ENCODE measurements at places on chromosomes 6 and 20.

DNA sequence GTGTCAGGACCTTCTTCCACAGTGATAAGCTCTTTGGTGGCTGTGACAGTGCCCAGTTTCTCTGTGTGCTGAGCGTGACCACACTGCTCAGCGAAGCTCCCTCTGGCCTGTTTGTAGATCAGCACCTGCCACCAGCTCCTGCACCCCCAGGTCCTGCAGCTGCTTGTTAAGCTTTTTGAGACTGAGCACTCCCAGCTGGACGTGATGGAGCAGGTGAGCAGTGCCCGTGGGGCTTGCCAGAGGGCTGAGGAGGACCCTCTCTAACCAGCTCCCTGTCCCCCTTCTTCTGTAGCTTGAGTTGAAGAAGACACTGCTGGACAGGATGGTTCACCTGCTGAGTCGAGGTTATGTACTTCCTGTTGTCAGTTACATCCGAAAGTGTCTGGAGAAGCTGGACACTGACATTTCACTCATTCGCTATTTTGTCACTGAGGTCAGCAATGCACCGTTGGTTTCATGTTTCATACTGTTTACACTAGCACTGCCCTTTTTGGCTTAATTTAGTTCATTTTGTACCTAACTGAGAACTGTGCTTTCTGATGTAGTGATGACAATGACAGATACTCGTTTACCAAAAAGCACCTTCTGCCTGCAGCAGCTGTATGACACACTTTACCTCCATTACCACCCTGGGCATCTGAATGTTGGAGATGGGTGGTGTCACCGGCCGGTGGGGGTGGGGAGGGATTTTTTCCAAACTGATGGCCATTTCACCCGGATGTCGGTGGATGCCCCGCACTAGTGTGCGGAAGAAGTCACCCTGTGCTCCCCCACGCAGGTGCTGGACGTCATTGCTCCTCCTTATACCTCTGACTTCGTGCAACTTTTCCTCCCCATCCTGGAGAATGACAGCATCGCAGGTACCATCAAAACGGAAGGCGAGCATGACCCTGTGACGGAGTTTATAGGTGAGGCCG is 12.5 kb downstream of the NELFCD start:
- DNase-seq: no peak

GRCh38 chr6:113513086-113513485 is 344.1 kb upstream of the MARCKS start:
- DNase-seq: no peak

DNA sequence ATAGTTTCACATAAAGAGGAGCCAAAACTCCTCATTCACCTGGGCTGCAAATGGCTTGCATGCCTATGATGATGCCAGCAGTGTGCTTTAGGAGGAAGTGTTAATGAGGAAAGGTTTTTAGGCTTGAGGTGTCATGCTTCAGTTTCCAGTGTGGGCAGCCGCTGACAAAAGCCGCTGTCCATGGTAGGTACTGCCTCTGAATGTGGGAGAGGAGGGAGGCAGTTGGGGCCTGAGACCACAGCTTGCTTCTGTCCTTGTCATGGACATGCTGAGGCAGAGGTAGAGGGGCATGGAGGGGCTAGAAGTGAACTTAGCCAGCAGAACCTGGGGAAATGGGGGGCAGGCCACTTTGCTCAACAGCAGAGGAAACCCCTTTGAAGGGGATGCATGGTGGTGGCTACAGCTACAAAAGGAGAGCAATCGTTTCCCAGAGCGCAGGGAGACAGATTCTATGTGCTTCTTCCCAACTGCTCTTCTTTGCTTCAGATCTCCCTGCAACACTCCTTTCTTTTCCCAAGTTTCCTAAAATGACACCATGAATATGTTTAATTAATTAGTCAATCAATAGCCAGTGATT is 372.1 kb upstream of the CNR1 start:
- no peak for DNase-seq

DNA sequence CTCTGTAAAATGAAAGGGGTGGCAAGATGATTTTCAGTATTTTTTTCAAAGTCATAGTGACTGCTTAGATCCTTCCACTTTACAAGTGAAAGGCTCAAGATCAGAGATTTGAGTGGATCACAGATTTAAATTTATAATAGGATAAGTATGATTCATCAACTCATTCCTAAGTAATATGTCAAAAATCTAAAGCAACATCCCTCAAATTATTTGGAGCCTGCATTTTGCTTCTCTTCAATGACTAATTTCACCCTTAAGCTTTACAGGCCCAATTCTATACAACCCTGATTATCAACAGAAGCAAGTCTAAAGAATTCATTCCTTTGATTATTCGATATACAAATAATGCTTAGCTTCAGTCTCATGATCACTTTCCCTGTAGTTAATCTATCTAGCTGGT is 93.9 kb upstream of the HEY2 start:
- no peak for DNase-seq

DNA sequence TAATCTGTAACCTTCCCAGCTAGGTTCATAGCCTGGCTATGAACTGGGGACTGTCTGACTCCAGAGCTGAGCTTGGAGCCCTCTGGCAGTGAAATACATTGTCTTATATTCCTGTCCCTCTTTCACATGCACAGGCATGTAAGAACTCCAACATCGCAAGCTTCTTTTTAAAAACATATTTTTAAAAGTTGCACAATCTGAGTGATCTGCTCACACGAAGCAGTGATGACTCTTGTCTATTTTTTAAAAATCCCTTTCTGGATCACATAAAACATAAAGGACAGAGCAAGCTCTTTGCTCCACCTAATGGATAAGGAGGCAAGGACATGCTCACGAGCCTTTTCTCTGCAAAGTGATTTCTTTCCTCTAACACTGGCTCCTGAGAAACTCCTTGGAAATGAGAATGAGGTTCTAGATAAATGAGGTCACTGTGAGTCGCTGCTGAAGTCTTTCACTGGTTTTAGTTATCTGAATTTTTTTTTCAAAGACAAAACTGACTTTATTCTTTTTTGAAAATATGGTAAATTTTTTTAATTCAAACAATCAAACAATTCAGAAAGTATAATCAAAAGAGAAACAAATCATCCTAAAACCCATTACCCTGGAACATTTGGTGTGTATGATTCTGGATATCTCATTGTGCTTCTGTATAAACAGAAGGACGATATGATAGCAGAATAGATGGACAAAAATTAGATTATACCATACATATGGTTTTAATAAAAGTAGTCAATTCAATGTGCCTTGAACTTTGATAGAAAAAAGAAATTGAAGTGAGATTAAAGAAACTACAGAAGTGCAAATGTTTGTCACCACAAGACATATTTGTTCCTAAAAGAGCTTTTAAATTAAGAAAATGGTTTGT is 30.8 kb downstream of the IL20RA start:
- DNase-seq: no peak
